Lung (tissue), 17 donors: ENCODE measurements at places on chromosomes 4 and X. TPM values are rescaled to one million over a fixed set of nuclear protein-coding genes. Genes with fewer than 3 reads are reported as not detected.

GRCh38 chrX:106649523-106650428 lies 38.0 kb downstream of the RADX start:
- no peak for DNase-seq

The KLHL34 gene
- not detected for polyA plus RNA-seq

The LIMCH1 gene
- polyA plus RNA-seq = 43.4 TPM

- DNase-seq = no peak
These were observed 10.0 kb downstream of the ELMOD2 start for GRCh38 chr4:140533951-140534480.

The KIF4A gene
- polyA plus RNA-seq = 0.66 TPM

DNA sequence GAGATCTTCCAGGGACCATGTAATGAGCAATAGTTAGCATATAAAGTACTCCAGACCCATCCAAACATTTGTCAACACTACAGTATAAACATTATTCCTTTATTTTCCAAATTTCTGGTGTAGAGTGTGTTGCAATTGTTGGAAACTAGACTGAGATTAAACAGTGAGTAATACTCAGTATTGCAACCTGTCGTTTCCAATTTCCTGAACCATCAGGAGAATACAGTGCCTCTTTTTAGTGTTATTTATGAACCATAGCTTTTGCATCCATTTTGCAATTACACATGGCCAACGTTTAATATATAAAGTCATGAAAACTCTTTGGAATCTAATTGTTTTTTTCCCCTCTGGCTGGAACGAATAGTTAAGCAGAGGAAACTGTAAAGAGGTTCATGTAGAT lies 58.3 kb upstream of the DHRSX start:
- DNase-seq = no peak

- DNase-seq = no peak
These were observed 69.0 kb upstream of the ATOH1 start for GRCh38 chr4:93759506-93759905.

DNA sequence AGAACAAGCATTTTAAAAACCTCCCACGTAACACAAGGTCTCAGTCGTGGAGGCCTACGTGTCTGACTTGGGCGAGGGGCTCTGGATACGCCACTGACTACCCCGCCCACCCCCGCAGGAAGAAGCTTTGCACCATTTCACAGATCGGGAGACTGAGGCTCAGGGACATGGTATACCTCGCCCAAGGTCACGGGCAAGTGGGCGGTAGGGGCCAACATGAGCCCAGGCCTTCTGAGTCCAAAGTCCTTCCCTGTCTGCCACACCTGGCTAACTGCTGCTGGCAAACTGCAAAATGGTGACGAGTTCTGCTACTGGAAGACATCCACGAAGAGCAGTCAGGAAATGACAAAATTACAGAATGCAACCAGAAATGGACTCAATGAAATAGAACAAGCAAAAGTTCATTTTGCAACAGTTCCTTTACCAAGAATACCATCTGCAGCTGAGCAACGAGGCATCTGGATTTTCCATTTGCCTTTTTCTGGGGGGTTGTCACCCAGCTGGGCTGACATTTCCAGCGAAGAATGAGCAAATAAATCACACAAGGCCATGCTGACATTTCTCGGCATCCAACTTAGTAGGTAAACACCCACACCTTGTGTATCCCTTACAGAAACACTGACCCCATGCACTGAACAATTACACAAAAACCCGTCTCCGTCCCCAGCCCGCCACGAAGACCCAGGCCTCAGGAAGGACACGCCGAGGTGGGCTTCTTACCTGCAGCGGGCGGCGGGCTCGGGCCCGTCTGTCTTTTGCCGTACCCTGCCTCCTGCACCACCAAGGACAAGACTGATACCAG lies 70.2 kb upstream of the AFAP1 start:
- DNase-seq = peak; percentile 44

The DDIT4L gene
- polyA plus RNA-seq = 0.47 TPM

GRCh38 chr4:139085141-139085540 lies 69.6 kb downstream of the NOCT start:
- DNase-seq = no peak

DNA sequence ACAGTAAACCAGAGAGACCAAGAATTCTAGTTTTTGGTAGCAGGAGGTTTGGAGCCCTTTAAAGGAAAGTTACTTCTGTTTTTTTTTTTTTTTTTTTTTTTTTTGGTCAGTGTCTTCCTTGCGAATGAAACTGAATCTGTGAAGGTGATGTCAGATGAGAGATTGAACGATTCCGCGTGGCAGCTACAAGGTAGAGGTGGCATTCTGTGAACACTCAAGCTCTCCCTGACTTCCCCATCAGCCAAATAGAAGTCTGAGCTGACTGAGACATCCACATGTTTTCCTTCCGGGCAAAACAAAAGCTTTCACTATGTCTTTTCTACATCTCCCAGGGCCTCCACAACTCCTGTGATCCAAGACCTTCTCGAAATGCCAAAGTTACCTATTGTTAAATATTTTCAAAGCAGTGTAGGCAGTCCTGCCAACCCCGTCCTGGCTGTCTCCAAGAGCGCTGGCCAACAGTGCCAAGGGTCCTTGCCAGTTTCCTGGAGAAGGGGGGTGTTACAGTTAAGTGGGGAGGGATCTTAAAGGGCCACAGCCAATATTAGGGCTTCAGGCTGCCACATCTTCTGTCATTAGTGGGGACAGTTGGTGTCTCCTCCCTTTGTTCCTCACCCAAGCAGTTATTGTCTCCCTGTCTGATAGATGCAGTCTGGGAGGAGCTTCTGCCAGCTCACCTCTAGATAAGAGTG lies 102.9 kb upstream of the SLC34A2 start:
- peak; percentile 33 for DNase-seq

- peak; percentile 88 for DNase-seq
These were observed 84.0 kb upstream of the ATP6AP2 start for GRCh38 chrX:40496728-40497127.

DNA sequence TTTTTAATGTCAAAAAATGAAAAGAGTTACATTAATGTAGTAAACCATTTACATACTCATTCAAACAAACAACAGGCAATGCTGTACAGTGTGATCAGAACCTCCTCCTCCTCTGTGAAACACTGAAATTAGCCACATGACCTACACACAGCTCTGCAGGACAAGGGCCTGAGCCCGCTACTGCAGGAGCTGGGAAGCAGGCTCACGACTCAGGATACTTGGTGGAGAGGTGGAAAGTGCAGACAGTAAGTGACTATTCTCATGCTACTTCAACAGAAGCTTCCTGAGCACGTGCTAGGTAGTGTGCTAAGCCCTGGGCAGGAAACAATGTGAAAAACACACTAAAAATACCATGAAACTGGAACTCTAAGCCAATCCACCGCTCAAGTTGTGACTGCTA lies 56.8 kb downstream of the TAPT1 start:
- no peak for DNase-seq

The TMSB15C gene
- 0.61 TPM for polyA plus RNA-seq

The RPA4 gene
- polyA plus RNA-seq = 0.18 TPM

DNA sequence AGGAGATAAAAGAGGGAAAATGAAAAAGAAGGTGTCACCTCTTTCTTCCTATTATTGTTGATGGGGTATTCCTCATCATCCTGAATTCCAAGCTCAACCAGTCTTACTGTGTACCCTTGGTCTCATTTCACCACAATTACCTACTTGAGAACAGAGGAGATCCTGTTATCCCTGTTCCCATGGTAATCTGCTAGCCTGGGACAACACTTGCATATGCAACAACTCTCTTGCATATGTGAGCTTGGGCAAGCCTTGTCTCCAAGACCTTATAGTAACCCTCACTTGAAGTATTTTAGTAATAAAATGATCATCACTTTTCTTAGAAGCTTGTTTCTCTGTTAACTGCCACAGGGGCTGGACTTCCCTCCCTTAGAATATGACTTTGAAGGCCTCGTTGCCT lies 253.7 kb downstream of the NAP1L3 start:
- DNase-seq = no peak

The PCYT1B gene
- polyA plus RNA-seq = 1.1 TPM

GRCh38 chr4:139887962-139888735 lies 222.5 kb downstream of the MGST2 start:
- DNase-seq = no peak

DNA sequence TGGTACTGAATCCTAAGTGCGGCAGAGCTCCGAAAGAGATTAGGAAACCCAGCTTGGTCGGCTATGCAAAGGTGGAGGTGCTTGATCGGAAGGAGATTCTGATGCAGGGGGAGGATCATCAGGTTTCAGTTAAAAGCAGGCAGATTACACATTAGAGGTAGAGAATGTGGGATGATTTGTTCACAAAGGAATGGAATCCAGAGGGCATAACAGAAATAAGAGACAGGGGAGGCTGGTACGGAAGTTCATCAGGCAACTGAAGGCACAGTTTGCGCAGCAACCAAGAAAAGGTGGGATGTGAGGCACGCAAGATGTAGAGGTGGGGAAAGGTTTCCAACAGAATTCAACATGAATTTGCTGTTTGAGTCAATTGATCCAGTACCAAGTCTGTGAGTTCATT lies 424 bp upstream of the ZNF330 start:
- DNase-seq = no peak

The RTL3 gene
- polyA plus RNA-seq = 0.04 TPM

DNA sequence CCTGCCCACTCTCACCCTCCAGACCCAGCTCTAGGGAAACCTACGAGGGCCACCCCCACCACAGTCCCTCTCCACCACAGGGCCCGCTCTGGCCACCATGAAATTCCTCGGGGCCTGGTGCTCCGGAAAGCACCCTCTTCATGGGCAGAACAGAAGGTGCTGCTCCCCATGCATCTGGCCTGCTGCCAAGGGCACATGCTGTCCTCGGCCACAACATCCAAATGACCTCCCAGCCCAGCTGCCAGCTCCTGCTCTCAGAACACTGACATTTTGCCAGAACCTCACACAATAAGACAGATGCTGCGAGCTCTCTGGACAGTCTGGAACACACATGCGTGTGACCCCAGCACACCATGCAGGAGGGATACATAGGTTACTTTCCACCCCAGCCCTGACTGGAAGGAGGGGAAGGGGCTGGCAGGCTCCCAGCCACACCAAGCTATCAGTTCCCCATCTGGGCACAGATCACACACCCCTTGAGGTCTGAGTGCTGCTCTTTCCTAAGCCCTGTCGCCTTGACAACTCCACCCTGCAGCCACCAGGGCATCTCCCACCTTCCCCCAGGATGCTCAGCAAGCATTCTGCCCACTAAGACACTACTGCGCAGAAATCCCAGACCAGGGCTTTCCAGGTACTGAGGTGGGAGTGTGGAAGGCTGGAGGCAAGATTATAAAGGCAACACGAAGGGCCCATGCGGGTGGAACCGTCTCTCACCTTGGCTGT lies 5.8 kb downstream of the CCNQ start:
- no peak for DNase-seq

DNA sequence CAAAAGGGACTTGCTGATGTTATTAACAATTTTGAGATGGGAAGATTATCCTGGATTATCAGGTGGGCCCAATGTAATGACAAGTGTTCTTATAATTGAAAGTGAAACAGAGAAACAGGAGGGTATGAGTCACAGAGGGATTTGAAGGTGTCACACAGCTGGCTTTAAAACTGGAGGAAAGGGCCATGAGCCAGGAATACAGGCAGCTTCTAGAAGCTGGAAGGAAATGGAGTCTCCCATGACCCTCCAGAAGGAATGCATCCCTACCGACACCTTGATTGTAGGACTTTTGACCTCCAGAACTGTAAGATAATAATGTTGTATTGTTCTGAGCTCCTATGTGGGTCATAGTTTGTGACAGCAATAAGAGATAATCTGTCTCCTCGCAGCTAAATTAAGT lies 98.0 kb upstream of the STIM2 start:
- no peak for DNase-seq
